ENCODE measurements at places on chromosomes 13 and 19. TPM values are rescaled to one million over a fixed set of nuclear protein-coding genes. Genes with fewer than 3 reads are reported as not detected.

GRCh38 chr19:24059563-24060295 lies 27.3 kb upstream of the ZNF254 start:
- H3K27ac ChIP-seq: no peak overlapping the region
- H3K36me3 ChIP-seq: peaks cover 5% of the 10 kb centered on the region
- no peaks in the 10 kb centered on the region for H3K4me1 ChIP-seq
- DNase-seq: no peak
- H3K27me3 ChIP-seq: no peaks in the 10 kb centered on the region

GRCh38 chr13:44758630-44759383 lies 182.7 kb upstream of the TSC22D1 start:
- DNase-seq: no peak
- no peaks in the 10 kb centered on the region for H3K36me3 ChIP-seq
- H3K4me3 ChIP-seq: no peak overlapping the region
- H3K27ac ChIP-seq: no peak overlapping the region
- H3K4me1 ChIP-seq: peaks cover 2% of the 10 kb centered on the region

- no peaks in the 10 kb centered on the region for H3K36me3 ChIP-seq
- no peak overlapping the region for H3K27ac ChIP-seq
- no peaks in the 10 kb centered on the region for H3K27me3 ChIP-seq
Measured at GRCh38 chr13:48644951-48645350, 8.8 kb upstream of the CYSLTR2 start.

- H3K36me3 ChIP-seq: no peaks in the 10 kb centered on the region
- peaks cover 2% of the 10 kb centered on the region for H3K27me3 ChIP-seq
- no peak for DNase-seq
- no peak overlapping the region for H3K4me3 ChIP-seq
Measured at GRCh38 chr13:108830916-108831315, 201.5 kb downstream of the MYO16 start.

- DNase-seq: no peak
- H3K4me1 ChIP-seq: no peaks in the 10 kb centered on the region
- H3K36me3 ChIP-seq: no peaks in the 10 kb centered on the region
- no peak overlapping the region for H3K4me3 ChIP-seq
- no peaks in the 10 kb centered on the region for H3K27me3 ChIP-seq
Measured at GRCh38 chr13:22357132-22357531, 686.3 kb downstream of the FGF9 start.

DNA sequence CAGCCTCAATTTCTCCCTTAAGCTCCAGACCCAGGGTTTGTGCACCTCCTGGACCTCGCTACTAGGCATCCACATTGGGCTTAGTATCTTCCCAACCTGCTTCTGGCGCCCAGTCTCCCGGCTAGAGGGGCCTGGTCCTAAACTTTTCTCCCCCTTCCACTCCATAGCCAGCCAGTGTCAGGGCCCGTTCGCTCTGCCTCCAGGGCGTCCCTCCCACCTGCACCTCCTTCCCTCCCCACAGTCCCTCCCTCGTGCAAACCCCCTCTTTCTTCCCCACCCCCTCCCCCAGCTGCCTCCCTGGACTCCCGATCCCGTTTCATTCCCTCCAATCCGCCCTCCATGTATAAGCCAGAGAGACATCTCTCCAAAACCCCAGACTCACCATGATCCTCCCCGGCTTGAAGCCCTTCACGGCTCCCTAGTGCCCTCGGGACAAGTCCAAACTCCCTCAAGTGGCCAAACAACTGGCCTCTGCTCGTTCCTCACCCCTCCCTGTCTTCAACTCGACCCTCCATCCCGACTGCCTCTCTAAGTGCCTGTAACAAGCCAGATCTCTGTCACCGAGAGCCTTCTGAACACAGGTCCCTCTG lies 997 bp upstream of the SAMD4B start:
- H3K27me3 ChIP-seq: no peaks in the 10 kb centered on the region
- DNase-seq: peak; percentile 54
- no peak overlapping the region for H3K27ac ChIP-seq
- no peaks in the 10 kb centered on the region for H3K36me3 ChIP-seq

FOXA3 gene
- total RNA-seq: not detected

PRSS57 gene
- total RNA-seq: not detected

PTPRS gene
- 113 TPM for total RNA-seq

All from aorta (tissue), 5 donors.